ENCODE measurements at places on chromosomes 2 and 18. TPM values are rescaled to one million over a fixed set of nuclear protein-coding genes. Genes with fewer than 3 reads are reported as not detected.

The GALR1 gene
- 0.31 TPM for total RNA-seq

The KCNS3 gene
- total RNA-seq, result 1.9 TPM

The CREG2 gene
- 4.7 TPM for total RNA-seq

The SULT1C2 gene
- 0.31 TPM for total RNA-seq

The PFN4 gene
- total RNA-seq, result 1.6 TPM

The LRP1B gene
- total RNA-seq, result 117 TPM

The C2orf81 gene
- 1.6 TPM for total RNA-seq

The NAT8 gene
- total RNA-seq, result not detected

The SOX11 gene
- total RNA-seq, result 417 TPM

All from parietal lobe (tissue), 2 donors.